Astrocyte of the spinal cord (primary cell): ENCODE measurements at places on chromosomes 1 and 21.

DNA sequence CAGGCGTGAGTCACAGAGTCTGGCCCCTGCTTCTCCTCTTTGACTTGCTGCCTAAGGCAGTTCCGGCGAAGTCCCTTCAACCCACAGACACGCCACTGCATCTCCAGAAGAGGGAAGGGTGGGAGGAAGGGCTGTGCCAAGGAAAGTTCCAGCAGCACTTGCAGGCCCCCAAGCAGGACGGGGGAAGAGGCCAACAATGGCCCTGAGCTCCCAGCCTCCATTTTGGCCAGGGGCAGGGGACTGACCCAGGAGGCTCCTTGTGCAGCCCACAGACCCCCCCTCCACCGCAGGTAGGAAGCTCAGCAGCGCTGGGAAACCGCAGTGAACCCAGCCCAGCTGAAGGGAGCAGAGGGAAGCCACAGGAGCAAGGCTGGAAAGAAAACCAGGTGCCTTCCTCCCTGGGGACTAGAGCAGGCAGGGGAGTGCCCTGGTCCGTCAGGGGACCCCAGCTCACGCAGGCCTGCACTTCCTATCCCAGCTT lies 35.4 kb downstream of the ACOT7 start:
- no peak for DNase-seq

DNA sequence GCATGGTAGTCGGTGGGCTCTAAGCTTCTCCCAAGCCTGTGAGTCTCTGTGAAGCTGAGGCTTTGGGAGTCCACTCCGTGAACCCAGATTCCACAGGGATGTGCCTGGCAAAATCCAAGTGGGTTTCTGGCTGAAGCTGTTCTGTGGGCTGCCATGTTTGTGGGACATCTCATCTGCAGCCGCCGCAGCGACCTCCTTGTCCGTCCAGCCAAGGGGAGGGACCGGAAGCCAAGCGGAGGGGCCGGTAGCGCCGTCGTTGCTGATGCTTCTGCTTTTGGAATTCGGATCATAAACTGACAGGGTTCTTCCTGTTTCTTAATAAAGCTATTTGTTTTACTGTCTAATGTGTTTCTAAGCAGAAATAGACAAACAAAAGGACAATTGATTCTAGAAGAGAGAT lies 13.3 kb downstream of the KIF26B start:
- DNase-seq, result no peak

- no peak for DNase-seq
Measured at GRCh38 chr1:206672011-206672688, 12.6 kb upstream of the MAPKAPK2 start.

GRCh38 chr21:25094695-25095094 lies 512.6 kb downstream of the MRPL39 start:
- no peak for DNase-seq

- DNase-seq, result no peak
Measured at GRCh38 chr1:95236784-95237575, 3.0 kb downstream of the RWDD3 start.

- DNase-seq, result peak; percentile 78
Measured at GRCh38 chr1:23098463-23099170, 70.0 kb downstream of the LUZP1 start.

- no peak for DNase-seq
Measured at GRCh38 chr1:160625725-160626498, 20.9 kb downstream of the SLAMF1 start.

DNA sequence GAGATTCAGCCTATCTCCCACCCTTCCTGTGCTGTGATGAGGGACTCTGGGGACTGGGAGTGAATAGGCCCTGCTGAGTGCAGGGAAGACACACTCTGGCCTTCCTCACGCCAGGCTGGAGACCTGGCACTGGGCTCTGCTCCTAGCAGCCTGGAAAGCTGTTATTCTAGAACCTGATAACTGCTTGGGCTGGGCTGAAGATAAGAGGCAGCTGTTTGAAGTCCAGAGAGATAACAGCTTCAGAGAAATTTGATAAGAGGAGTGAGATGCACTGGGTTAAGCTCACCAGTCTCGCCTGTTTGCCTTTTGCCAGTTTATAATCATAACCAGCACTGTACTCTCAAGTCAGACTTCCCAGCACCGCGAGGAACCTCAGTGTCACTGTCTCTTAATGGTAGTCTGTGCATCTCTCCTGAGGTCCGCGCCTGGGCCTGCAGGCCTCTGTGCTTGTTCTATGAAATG lies 46.6 kb upstream of the GPR37L1 start:
- DNase-seq, result no peak

DNA sequence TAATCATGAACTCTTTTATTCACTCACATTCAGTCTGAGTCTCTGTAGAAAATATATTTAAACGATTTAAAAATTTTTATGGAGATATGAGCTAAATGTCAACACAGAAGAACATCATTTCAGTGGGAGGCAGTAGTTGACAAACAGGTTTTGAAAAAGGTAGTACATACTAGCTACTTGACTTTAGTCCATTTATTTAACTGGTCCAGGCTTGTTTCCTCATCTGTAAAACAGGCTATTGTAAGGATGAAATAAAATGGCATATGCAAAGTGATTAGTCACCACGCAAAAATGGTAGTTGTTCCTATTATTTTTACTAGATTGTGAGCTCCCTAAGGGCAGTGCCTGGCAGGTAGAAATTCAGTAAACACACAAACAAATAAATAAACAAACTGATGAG lies 75.2 kb downstream of the NTPCR start:
- no peak for DNase-seq

GRCh38 chr1:244173240-244173639 lies 122.2 kb downstream of the ZBTB18 start:
- DNase-seq, result no peak

DNA sequence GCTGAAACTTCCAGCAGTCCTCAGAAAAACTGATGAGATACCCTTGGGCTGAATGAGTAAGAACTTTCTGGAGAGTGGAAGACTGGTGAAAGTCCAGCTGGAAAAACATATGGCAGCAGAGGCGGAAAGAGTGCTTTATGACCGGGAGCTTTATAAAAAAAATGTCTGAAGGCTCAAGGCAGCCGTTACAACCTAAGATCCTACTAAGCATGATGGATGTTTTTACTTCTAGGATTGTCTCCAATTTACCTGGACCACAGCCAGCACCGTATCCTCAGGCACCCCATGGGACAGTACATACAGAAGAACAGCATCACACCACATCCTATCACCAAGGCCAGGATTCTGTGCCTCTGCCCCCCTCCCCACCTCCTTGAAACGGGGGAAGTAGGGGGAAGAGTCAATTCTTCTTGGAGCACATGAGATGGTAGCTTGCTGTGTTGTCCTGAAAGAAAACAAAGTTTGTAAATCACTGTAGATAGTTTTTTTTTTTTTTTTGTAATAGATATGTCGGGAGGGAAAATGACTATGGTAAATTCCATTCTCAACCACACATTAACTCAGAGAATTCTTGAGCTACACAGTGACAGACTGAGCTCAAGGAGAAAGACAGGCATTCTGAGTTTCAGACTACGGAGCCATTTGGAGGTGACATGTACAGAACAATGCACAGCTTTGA lies 11.8 kb upstream of the IRF2BP2 start:
- peak; percentile 85 for DNase-seq

DNA sequence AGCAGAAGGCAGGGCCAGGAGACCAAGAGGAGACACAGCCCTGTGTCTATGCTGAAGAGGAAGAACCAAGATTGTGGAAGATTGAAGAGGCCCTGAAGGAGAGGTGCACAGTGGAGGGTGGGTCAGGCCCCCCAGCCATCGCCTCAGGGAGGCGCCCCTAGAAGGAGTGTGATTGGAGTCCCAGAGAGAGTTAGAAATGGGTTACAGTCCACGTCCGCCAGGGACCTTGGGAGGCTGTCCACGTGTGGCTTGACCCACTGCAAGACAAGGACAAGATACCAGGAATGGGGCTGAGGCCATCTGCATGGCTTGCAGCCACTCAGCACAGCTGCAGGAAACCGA lies 375.1 kb downstream of the NPHP4 start:
- DNase-seq, result no peak

GRCh38 chr1:31675161-31675560 lies 28.7 kb downstream of the COL16A1 start:
- no peak for DNase-seq

GRCh38 chr21:41530366-41530765 lies 22.4 kb upstream of the TMPRSS2 start:
- no peak for DNase-seq

GRCh38 chr1:2623571-2624337 lies 9.1 kb downstream of the MMEL1 start:
- DNase-seq, result no peak

DNA sequence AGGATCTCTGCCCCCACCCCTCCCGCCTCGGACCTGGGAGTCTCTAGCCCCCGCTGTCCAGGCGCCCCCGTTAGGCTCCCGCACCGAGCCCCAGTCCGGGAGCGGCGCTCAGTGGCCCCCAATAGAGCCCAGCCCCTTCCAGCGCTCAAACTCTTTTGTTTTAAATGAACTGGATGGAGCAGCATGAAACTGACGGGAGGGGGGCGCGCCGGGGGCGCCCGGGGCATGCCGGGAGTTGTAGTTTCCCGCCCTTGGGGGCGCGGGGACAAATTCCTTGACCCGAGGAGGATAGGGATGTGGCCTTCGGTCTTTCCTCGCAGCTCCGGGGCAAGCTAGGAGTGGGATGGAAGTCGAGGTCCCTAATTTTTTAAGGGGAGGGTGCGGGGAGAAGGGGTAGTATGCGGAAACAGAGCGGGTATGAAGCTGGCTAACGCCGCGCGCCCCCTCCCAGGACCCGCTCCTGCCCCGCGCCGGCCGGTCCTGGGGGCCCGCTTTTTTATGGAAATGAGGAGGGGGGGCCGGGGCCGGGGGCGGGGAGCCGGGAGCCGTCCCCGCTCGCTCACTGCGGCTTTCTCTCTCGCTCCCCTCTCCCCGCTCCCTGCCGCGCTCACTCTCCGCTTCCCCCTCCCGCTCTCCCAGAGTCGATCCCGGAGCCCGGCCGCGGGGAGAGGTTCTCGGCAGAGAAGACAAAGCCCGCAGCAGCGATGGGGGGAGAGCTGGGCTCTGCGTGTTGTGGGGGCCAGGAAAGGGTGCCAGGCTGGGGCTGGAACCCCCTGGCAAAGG lies at the start of gene MEX3A:
MEX3A (minus strand) TSS at position 157 of the 783 bp plus-strand sequence. CDS start 467 bp downstream, outside the sequence.
- peak; percentile 82 for DNase-seq

DNA sequence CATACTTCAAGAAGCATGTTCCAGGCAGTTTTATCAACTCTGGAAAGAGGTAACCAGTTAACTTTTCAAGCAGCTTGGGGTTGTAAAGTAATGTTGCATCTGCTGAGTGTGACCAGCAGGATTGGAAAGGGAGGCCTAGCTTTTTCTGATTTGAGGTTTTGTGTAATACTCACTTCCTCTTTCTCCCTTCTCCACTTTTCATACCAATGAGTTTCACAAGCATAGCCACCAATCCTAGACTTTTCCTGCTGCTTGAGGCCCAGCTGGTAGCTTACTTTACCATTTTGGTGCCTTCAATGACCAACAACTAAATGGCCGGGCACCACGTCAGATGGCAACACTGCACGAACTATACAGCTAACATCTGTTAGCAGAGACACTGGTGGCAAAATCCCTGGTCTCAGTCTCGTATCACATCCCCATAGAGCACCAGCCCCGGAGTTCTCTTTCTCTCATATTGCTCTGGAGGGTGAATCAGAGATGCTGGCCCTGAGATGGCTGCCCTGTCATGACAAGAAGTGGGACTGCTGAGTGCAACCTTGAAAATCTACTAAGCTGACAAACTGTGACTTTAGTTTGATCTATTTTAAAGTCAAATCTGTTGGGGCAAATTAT lies 14.8 kb upstream of the GPR88 start:
- DNase-seq, result no peak

GRCh38 chr1:217059401-217059800 lies 336.2 kb upstream of the ESRRG start:
- DNase-seq, result no peak

GRCh38 chr1:169595764-169596711 lies 9.8 kb upstream of the F5 start:
- peak; percentile 38 for DNase-seq

GRCh38 chr1:165896277-165896676 lies 68.9 kb downstream of the UCK2 start:
- DNase-seq, result peak; percentile 90

- DNase-seq, result no peak
Measured at GRCh38 chr1:107865627-107866026, 99.4 kb downstream of the VAV3 start.

- DNase-seq, result no peak
Measured at GRCh38 chr21:38495242-38495641, 3.0 kb downstream of the ERG start.

DNA sequence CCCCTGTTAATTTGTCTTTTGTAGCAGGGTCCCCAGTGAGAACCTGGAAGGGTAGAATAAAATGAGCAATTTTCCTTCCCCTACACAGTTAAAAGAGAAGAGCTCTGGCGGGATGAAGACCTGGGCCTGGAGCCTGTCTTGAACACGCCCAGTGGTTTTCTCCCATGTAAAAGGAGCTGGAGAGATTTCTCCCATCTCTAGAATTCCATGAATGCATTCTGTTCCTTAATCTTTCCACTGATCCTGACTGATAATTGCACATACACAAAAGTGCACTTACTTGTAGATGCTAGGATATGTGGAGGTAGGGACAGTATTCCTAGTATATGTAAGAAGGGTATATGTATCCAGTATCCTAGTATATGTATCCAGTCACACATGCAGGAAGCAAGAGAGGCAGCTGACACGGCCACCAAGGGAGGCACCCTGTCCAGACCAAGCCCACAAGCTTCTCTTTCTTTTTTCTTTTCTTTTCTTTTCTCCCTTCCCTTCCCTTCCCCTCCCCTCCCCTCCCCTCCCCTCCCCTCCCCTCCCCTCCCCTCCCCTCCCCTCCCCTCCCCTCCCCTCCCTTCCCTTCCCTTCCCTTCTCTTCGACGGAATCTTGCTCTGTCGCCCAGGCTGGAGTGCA lies 11.9 kb upstream of the PKNOX1 start:
- DNase-seq, result no peak

DNA sequence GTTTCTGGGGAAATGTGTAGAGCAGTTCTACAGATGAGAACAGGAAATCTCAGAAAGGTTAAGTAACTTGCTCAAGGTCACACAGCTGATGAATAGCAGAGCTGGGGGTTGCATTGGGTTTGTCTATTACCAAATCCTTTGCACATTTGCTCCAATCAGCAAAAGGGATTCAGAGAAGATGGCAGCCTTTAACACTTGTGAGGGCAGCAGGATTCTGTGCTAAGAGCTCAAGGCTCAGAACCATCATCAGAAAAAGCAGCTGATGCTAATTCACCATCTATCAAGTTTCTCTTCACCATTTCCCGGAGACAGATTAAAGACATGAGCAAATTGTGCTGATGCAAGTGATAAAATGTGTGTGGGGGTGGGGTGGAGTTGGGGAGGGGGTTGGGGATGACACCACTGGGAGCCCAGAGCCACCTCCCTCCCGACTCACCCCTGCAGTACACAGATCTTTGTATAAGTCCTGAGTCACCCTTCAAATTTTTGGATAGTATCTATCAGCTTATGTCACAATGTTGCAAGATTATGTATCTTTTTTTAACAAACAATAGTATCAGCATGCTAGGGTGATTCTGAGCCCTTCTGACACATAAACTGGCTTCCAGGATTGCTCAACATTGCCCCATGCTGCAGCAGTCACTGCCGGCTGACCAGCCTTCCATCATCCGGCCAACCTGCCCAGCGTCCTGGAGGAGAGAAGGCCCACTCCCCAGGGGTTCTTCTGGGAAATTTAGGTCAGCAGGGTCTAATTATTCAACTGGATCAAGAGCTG lies 2.8 kb upstream of the SPSB1 start:
- DNase-seq, result peak; percentile 54
